ENCODE measurements at places on chromosomes 5 and 9.
A peak's percentile ranks its signal among the peaks of the same experiment; 100 is the strongest.

DNA sequence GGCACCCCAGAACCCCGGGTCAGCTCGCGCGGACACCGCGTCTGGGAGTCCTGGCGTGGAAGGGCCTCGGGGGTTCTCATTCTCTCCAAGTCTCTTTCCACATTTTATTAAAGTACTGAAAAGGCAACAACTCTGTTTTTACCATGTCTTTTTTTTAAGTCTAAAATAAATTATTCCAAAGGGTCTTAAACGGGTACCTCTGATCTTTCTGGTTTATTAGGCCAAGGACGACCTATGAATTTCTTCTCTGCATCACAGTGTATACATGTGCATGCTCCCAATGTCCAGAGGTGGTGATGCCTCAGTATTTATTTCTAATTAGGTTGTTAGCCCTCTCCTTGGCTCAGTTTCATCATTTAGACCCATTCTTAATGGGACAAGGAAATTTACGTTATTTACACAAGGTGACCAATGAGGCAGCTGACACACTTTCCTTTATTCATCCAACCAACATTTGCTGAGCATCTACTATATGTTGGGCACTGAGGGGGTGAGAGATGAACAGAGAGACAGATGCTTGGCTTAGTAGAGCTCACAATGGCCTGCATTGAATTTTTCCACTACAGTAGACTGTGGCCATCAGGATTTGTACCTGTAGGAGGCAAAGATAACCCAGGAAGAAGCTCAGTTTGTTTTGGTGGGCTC, 7.6 kb upstream of the OTP start:
- DNase-seq, result no peak

DNA sequence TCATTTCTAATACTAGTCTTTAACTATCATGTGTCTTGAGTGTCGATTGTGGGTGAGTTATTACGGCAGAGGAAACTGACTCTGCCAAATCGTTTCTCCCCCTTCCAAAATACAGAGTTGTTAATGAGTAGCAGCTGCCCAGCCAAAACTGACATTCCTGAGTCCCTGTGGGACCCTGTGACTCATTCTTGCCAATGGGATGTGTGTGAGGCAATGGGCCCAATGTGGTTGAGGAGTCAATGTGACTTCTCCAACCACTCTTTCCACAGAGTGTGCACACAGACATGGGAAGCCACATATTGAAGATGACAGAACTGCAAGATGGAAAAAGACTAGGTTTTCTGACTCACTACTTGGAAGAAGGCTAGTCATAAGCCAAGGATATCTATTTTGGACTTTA, 434.7 kb downstream of the DTWD2 start:
- DNase-seq, result no peak

DNA sequence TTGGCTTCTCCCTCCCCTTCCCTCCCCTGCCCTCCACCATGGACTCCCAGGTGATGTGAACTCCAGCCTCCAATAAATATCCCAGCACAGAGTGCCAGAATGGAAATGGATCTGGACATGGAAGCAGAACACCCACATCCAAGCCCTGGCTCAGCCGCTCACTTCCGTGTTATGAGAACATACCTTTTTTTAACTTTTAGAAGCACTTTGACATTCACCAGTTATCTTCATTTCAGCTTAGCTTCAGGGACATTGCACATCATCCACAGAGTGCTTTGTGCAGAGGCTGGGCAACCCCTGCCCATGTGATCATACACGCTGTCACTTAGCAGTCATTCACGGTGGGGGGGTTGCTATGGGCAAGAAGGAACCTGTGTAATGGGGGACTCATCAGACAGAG, 9.1 kb downstream of the AFAP1L1 start:
- DNase-seq, result no peak

- no peak for DNase-seq
Observed at GRCh38 chr5:176870110-176870591, 29.0 kb downstream of the HK3 start.

- DNase-seq, result no peak
Observed at GRCh38 chr5:16791904-16792597, 144.0 kb downstream of the MYO10 start.

DNA sequence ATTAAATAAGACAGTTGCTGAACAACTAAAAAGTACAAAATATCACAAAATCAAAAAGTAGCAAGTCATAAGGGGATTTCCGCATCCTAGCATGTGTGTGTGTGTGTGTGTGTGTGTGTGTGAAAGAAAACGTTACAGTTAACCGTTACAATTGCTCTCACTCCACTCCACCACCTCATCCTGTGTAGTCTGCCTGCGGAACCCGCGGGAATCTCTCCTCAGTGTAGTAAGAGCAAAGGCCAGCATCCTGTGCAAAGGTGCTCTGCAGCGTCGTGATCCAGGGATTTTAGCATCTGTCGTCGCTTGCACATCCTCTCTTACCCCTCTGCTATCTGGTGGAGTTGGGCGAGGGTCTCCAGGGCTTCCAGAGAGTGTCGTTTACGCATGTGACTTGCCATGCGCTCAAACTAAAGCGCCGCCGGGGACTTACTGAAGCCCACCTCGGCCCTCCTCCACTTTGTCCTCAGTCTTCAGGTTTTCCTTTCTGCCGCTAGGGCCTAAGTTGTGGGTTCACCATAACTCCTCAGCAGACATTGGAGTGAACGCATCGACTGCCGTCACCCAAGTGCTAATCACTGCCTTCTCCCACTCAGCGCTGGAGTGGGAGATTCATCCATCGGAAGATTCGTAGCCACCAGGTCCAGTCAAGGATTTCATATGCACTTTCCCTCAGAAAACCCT, 3.9 kb downstream of the CDKN2B start:
- peak; percentile 11 for DNase-seq

GRCh38 chr5:20351849-20352248, 363.8 kb upstream of the CDH18 start:
- no peak for DNase-seq

GRCh38 chr5:168413062-168413461, 73.2 kb upstream of the RARS1 start:
- DNase-seq, result no peak

GRCh38 chr9:15295761-15296405, 11.1 kb downstream of the TTC39B start:
- no peak for DNase-seq

- DNase-seq, result no peak
Observed at GRCh38 chr9:134419684-134420076, 93.4 kb downstream of the RXRA start.

- no peak for DNase-seq
Observed at GRCh38 chr5:40983781-40984180, 74.5 kb downstream of the C7 start.

GRCh38 chr5:124858612-124859011, 112.2 kb upstream of the ZNF608 start:
- no peak for DNase-seq

DNA sequence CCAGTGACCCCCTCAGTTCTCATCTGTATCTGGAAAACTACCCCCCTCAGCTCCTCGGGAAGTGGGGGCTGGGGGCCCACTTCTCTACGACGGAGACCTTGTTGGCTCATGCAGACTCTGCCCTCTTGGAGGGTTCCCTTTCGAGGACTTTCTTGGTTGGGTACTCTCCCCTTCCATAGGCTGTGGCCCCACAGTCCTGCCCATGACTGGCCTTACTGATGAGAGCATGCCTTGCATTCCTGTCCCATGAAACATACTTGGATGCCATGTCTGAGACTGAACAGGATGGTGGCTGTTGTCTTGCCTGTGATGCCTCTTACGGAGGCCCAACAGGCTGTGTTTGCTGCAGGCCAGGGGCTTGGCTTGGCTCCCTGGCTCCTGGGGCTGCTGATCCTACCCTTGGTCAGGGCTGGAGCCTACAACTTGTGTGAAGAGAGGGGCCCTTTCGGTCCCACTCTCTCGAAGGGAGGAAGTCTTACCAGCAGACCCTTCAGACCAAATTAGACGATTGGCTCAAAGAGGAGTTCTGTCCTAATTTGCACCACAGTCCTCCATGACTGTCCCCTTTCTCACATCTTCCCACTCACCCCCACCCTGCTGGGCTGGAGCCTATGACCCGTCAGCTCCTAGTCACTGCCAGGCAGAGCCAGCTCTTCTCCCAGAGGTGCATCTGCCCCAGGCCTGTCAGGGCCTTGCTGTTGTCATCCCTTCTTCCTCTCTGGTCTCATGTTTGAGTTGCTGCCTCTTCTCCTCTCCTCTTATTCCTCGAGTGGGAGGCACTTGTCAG, 109.9 kb downstream of the CACNA1B start:
- DNase-seq, result no peak

GRCh38 chr5:101306391-101307137, 403.5 kb upstream of the ST8SIA4 start:
- no peak for DNase-seq

DNA sequence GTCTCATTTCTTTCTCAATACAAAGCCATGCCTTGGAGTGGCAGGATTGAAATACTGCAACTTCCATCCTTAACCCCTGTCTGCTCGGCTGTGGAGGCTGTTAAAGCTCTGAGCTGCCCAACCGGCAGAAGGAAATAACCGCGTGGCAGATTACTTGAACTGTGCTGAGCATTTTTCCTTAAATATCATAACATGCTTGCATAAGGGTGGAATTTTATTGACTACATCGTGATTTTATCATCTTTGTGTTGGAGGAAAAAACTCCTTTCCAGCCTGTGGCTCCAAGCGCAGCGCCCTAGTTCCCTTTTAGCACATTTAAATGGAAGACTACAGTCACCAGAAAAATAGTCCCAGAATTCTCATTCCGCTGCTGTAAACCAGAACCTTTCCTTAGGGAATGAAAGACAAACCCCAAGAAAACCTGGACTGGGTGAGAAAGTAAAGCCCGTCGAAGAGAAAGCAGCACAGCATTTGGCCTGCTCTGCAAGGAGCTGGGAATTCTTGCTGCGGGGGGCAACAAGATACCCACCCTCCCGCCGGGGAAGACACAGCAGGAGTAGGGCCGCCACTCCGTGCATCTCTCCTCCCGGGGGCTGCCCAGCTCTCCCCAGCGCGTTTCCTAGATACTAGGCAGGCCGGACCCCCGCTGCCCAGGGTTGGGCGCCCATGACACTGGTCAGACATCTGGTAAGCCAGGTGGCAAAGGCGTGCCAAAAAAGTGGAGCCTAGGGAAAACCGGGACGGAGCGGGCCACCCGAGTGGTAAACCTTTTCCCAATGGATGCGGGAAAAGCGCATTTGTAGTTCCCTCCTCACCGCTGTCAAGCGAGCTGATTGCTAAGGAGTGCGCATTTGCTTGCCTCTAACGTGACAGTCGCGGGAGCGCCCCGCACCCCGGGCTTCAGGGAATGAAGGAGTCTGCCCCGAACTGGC, 1.3 kb downstream of the SHC3 start:
- no peak for DNase-seq

GRCh38 chr5:3600106-3601060, 4.8 kb downstream of the IRX1 start:
- peak; percentile 15 for DNase-seq

DNA sequence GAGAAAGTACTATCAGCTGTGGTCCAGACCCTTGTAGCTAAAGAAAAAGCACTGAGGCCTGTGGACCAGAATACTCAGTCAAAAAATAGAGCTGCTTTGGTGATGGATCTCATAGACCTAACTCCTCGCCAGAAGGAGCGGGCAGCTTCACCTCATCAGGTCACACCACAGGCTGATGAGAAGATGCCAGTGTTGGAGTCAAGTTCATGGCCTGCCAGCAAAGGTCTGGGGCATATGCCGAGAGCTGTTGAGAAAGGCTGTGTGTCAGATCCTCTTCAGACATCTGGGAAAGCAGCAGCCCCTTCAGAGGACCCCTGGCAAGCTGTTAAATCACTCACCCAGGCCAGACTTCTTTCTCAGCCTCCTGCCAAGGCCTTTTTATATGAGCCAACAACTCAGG, 8.9 kb downstream of the RAB24 start:
- no peak for DNase-seq

GRCh38 chr5:173042763-173043107, 13.4 kb upstream of the CREBRF start:
- no peak for DNase-seq

DNA sequence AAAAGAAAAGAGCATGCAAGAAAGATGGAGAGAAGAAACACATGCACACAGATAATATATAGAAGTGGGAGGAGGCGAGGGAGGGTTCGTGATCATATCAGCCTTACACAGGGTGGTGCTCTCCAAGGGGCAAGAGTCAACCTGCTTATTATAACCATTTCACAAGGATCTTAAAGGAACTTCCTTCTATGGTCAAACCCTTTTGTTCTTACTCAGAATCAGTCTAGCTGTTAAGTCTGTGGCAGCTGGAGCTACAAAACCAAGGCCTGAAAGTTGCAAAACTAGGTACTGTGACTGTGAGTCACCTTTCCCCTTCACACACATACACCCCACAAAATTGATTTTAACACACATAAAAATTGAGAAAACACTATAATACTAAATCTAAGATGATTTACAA, 18.5 kb upstream of the ERMP1 start:
- peak; percentile 60 for DNase-seq

DNA sequence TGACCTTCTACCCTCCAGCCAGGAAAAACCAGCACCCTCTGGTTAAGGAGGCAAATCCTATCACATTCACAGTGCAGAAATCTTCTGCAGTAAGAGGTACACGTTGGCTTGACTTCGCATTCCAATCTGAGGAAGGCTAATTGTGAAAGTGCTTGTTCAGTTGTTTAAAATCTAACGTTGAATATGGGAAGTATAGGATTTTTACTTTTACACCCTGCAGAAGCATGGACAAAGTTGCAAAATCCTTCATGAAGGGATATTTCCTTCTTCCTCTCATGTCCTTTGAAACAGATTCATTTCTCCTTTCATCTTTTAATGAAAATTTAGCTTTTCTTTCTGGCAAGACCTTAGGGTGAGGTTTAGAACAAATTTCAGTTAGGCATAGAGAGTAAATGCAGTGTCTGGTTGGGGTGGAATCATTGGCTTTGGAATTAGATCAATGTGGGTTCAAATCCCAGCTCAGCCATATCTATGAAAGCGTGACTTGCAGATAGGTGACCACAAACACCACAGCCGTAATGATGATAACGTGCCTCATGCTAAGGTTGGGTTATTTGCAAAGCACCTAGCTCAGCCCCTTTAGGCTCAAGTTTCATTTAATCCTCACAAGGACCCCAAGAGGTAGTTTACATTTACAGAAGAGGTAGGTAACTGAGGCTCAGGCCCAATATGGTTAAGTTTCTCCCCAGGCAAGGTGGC, 42.2 kb upstream of the C5orf58 start:
- no peak for DNase-seq

- peak; percentile 14 for DNase-seq
Observed at GRCh38 chr5:155025895-155026294, 12.3 kb downstream of the KIF4B start.

DNA sequence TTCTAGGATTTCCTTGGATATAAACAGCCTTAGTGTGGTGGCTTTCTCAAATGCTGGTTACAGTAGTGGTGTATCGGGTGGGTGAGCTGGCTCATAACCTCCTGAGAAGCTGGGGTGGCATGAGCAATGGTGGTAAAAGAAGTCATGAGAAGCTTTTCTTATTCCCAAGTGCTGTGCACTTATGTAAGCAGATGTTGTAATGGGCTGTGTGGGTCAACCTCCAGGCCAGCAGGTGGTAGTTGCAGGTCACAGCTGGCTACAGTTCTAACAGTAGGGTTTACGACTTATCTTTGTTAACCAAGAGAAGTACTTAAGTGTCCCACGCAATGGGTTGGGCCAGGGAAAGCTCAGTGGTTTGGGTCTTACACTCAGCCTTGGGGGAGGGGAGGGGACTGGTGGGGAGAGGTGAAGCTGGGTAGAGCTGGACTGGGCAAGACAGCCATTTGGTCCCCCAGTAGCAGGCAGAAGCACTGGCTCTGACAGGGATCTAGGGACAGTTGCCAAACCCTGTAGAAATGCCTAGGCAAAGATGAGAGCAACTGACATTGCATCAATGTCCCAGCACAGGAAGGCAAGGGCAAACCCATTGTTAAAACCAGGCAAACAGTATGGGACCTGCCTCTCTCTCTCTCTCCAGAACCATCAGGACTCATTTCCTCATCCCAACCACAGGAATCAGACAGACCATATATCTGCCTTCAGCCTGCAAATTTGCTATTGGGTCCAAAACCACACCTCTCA, 76.8 kb downstream of the RNF130 start:
- DNase-seq, result no peak
